Natural killer cell (primary cell): ENCODE measurements at places on chromosomes 5 and 9.

GRCh38 chr5:133371371-133372155 lies 240.8 kb downstream of the FSTL4 start:
- no peaks in the 10 kb centered on the region for H3K4me1 ChIP-seq
- no peaks in the 10 kb centered on the region for H3K36me3 ChIP-seq
- DNase-seq = no peak
- no peak overlapping the region for H3K4me3 ChIP-seq

- no peaks in the 10 kb centered on the region for H3K36me3 ChIP-seq
- no peaks in the 10 kb centered on the region for H3K27me3 ChIP-seq
These were observed 50.9 kb upstream of the FAM169A start for GRCh38 chr5:74916831-74917710.

DNA sequence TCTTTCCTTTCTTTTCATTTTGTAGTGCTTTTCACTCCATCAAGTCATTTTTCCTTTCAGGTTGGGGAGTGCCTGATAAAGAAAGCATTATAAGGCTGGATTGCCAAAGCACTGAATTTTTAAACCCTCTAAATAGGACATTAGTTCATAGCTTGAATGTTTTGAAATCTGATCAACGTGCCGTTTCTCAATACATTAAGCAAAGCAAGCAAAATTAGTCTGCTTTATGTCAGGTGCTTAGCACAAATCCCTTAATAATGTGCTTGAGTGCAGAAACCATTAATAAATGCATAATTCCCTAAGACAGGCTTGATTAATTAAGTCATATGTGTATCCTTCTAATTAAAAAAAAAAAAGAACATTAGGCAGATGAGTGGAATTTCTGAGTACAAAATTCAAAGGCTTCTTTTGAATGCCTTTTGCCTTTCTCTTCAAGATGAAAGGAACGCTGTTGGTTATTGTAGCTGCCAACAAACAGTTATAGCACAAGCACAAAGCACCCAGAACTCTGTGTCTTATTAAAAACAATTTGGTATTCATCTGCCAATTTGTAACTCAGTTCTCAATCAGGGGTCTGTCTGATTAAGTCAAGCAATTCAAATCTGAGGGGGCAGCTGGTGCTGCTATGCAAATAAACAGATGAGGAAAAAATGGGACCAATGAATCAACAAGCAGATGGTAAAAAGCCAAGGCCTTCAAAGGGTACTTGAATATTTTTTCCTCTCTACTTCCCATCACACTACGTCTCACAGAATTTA lies 233.7 kb downstream of the TLE1 start:
- no peaks in the 10 kb centered on the region for H3K36me3 ChIP-seq
- H3K4me3 ChIP-seq = no peak overlapping the region
- no peak overlapping the region for H3K27ac ChIP-seq
- no peaks in the 10 kb centered on the region for H3K27me3 ChIP-seq
- no peak for DNase-seq

DNA sequence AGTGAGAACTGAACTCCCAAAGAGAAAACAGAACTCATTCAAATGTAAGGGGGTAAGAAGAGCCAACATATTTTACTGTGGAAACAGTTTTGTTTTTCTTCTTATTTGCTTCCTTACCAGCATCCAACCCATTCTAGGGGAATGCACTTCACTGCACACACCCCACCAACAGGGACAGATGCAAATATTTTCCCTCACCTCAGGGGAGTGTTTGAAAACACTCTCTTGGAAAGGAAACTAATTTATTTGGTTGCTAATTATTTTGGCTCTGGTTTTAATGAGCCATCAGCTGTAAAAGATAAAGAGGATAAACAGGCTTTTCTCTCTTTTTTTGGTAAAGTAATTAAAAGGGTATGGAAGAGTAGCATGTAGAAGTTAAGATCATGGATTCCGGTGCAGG lies 413.4 kb downstream of the MAN2A1 start:
- peaks cover 3% of the 10 kb centered on the region for H3K4me1 ChIP-seq
- no peak overlapping the region for H3K27ac ChIP-seq
- no peak overlapping the region for H3K4me3 ChIP-seq
- DNase-seq = no peak

DNA sequence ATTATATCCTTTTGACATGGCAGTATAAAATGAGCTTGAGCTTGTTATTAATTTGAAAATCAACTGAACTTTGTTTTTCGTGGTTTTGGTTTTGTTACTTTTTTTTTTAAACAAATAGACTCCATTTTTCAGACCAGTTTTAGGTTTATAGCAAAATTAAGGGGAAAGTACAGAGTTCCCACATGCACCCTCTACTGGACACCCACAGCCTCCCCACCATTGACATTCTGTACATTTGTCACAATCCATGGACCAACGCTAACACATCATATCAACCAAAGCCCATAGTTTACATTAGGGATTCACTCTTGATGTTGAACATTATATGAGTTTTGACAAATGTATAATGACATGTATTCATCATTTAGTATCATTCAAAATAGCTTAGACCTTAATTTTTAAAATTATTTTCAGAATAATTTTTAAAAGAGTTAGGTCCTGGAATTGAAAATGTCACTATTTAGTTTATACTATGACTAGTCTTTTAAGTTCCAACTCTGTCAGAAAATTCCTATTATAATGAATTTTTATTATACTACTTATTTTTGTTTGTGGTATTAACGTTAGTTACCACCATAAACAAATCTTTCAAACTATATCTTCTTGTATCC lies 35.3 kb upstream of the JMY start:
- H3K27me3 ChIP-seq = no peaks in the 10 kb centered on the region
- H3K36me3 ChIP-seq = no peaks in the 10 kb centered on the region
- H3K4me1 ChIP-seq = no peaks in the 10 kb centered on the region
- no peak overlapping the region for H3K4me3 ChIP-seq
- no peak for DNase-seq
- no peak overlapping the region for H3K27ac ChIP-seq

- no peaks in the 10 kb centered on the region for H3K36me3 ChIP-seq
- no peak overlapping the region for H3K4me3 ChIP-seq
- no peak for DNase-seq
- H3K4me1 ChIP-seq = no peaks in the 10 kb centered on the region
- no peak overlapping the region for H3K27ac ChIP-seq
These were observed 268.8 kb downstream of the MLLT3 start for GRCh38 chr9:20353524-20353923.
